ENCODE measurements at places on chromosomes 7 and 10.

DNA sequence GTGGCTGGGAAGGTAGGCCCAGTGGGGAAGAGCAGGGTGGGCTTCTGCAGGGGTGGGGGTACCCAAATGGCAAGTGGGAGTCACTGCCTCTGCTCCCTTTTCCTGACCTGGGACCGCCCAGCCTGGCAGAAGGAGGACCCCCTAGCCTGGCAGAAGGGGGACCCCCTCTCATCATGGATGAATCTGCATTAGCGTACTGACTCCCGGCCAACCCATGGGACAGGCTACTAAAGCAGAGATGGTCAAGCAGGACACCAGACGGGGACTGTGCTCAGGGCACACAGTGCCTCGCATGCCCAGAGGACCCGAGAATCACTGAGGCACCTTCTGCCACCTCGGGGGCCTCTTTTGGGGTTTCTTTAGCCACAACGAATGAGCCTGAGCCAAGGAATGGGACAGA, 577.5 kb downstream of the GLRX3 start:
- no peak for DNase-seq

- DNase-seq: no peak
Measured at GRCh38 chr10:90180886-90181691, 479.7 kb downstream of the KIF20B start.

DNA sequence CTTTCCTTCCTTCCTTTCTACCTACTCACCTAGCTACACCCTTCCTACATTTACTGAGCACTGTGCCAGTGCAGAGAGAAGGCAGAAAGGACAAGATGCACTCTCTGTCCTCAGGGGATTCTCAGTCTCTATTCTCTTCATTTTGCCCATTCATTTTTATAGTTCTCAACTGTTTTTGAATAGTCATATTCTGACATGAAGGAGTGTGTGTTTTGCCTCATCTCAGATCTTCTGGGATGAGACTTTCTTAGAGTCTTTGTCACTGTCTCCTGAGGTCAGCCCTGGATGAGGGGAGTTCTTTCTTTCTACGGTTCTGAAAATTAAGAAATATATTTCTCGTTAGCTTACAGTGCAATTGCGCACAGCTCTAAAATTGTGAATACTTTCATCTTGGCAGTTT, 21.3 kb downstream of the CLCN1 start:
- DNase-seq: no peak

- DNase-seq: peak; percentile 75
Measured at GRCh38 chr7:103446049-103446520, at the start of gene SLC26A5. Gene SLC26A5, minus strand, starts transcription at chr7:103446207. Its CDS starts 24,693 bp downstream, at chr7:103421514.

- no peak for DNase-seq
Measured at GRCh38 chr10:118970770-118971169, 58.7 kb upstream of the NANOS1 start.

- no peak for DNase-seq
Measured at GRCh38 chr10:119759832-119760231, 34.0 kb downstream of the INPP5F start.

DNA sequence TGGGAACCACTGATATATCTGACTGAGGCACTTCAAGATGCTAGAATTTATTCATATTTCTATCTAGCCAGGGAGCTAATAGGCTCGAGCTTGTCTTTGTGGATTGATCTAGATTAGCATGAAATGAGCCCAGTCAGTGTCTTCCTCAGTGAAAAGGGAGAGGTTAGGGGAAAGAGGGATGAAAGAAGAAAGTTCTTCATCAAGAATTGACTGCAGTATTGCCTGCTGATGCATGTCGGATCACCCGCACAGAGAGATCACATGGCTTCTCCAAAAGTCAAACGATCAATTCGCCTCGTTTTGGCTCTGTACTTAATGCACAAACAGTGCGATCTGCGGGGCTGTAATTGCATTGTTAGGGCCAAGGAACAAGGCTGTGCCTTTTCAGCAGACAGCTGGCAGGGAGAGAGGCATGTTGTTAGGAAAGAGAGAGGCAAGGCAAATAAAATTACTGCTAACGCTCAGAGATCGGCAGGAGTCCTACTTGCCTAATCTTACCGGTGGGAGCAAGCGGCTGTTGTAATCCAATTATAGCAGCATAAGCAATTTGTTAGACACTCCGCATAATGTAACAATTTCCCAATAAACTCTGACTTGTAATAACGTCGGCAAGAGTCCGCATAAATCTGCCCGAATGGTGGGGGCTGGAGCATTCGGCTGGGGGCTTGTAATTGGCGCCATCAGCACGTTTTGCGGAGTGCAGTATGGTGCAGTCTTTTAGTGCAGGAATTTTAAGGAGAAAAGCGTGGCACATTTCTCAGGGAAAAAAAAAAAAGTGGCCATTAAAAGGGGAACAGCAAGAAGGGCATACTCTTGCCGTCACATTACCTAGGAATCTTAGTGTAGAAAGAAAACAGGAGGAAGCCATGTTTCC, 102.1 kb downstream of the POLL start:
- DNase-seq: no peak

- no peak for DNase-seq
Measured at GRCh38 chr7:46559194-46559832, 638.2 kb upstream of the IGFBP3 start.

DNA sequence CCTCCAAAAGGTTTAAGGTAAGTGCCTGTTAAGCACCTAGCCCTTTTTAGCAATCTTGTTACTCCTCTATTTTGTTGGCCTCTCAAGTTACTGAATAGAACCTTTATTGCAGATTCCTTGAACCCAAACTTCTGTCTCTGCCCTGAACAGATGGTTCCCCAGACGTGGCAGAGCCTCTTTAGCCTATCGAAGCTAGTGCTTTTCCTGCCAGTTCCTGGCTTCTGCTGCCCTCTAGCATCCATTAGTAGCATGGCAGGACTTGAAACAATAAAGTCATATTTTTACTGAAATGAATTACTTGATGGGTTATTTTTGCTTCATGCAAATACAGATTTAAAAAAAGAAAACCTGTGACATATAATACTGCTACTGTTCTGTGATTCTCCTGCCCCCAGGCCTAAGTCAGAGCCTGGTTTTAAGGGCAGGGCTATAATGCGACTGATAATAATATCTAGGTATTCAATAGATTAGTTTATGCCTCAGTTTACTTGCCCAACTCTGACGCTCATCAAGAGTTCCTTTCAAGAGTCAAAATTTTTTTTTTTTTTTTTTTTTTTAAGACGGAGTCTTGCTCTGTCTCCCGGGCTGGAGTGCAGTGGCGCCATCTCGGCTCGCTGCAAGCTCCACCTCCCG, 84.3 kb upstream of the PHF14 start:
- DNase-seq: peak; percentile 47

GRCh38 chr10:13788711-13789447, 202.1 kb downstream of the PRPF18 start:
- DNase-seq: no peak

- DNase-seq: no peak
Measured at GRCh38 chr10:121307411-121307980, 290.7 kb downstream of the FGFR2 start.

DNA sequence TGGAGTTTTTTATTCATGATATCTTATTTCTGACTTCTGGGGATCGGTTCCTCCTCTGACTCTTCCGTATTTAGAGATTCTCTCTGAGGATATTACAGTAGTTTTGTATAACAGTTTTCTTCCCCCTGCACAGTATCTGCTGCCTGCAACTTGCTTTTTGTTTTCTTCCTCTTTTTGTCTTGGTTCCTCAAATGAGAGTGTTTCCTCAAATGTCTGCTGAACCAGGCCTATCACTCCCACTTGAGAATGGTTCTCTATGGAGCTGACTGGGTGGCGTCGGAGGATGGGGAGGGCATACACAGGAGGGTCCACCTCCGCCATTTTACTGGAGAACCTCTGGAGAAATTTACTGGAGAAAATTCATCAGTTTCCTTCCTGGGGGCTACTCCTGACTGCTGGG, 27.7 kb downstream of the ARHGAP22 start:
- peak; percentile 4 for DNase-seq

DNA sequence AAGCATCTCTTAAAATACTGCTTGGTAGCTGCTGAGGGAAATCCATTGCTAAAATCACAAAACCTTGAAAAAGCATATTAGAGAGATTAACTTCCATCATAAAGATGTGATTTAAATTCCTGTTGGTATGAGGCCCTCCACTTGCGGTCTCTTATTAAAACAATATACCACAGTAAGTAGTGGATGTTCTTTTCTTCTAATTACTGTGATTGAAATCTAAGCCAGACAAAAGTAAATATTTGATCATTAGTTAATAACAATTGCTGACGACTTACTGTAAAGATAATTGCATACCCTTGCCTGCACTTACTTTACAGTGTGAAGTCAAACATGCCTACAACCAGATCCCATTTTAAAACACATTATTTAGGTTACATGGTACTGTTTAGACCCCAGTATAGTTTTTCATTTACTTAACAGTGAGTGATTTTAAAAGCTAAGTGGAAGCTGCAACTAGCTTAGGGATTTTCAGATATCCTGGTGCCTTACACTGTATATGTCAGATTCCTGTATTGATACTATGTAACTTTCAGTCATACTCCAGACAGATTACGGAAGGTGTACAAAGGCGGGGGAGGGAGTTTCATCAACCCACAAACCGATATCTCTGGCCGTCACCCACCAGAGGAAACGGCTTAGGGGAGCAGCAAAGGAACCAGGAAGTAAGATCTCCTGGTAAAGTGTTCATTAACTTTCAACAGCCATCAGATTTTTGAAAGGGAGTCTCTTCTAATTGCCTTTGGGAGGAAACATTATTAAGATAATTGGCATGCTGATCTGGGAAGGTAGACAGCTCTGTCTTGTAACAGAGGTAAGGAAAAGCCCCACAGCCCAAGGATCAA, 986 bp downstream of the NRP1 start:
- DNase-seq: no peak

DNA sequence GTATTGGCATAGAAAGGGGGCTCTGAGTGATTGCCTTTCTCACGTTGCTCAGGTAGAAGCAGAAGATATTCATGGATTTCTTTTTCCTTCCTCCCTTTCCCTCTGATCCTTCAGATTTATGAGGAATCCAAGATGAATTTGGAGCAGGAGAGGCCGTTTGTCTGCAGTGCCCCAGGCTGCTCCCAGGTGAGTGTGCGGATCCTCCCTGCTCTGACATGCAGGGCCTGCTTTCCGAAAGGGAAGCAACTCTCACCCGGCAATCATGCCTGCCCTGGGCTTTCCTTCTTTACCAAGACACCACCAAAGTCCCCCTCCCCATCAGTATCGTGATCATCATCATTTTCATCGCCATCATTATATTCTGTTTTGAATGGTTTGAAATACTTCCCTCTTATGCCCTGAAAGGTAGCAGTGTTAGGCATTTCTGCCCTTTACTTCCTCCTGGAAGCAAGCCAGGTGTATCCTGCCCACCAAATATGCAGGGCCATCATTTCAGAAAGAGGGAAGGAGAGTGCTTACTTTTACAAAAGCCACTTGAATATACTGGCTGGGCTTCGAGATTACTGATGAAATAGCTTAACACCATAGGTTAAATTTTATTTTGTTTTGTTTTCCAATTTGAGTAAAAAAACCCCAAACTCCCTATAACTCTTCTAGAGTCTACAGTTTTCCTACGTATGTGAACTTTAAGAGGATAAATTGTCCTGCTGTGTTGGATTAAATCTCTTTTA, 75.9 kb downstream of the CREB5 start:
- no peak for DNase-seq

DNA sequence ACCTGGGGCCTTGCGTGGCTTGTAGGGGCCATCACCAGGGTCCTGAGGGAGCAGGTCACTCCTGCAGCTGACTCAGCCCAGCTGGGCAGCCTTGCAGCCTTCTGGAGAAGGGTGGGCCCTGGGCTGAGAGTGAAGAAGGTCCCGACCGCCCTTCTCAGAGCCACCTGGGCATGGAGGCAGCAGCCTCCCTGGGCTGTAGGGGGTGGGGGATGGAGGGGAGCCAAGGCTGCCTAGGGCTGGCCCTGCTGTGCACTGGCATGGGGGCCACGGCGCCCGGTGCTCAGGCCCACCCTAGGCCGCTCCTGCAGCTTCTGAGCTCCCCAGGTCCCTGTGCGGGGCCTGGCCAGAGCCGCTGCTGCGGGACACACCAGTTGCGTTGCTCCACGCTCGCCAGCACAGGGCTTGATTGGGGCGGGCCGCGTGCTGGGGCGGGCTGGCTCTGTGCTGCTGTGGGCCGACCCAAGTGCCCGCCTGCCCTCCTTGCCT, 63.6 kb upstream of the NKX6-2 start:
- peak; percentile 28 for DNase-seq

DNA sequence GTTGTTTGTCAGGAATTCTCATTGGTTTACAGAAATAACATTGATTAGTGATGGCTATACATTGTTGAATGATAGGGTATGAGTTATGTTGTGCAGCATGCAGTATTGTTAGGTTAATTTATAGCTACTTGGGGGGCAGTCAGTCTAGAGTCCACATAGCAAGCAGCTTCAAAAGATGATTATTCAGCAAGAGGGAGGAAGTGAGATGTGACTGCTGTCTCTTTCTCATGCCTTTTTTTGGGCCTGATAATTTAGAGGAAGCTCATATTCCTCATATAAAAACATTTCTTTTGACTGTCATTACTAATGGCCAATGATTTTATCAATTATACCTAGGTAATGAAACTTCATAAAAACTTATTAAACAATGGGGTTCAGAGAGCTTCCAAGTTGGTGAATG, 3.4 kb upstream of the TBRG4 start:
- no peak for DNase-seq

DNA sequence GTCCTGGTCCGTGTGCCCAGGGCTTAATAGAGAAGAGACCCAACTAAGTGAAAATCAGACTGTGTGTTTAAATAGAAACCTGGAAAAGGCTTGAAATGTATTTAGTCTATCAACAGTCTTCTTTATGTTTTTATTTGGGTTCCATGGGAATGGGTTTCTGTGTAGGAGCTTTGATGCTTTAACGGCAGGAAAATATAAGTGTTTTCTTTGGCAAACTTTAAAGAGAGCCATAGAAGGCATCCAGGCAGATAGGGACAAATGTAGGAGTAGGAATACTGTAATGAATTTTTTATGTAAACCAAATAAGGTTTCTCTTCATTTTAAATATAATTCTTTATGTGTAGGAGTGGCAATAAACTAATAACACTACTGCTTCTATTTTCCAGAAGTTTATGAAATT, 989.0 kb downstream of the GATA3 start:
- no peak for DNase-seq

GRCh38 chr7:14630048-14630447, 272.5 kb downstream of the DGKB start:
- DNase-seq: no peak

GRCh38 chr10:317271-317769, 182.1 kb downstream of the ZMYND11 start:
- no peak for DNase-seq

DNA sequence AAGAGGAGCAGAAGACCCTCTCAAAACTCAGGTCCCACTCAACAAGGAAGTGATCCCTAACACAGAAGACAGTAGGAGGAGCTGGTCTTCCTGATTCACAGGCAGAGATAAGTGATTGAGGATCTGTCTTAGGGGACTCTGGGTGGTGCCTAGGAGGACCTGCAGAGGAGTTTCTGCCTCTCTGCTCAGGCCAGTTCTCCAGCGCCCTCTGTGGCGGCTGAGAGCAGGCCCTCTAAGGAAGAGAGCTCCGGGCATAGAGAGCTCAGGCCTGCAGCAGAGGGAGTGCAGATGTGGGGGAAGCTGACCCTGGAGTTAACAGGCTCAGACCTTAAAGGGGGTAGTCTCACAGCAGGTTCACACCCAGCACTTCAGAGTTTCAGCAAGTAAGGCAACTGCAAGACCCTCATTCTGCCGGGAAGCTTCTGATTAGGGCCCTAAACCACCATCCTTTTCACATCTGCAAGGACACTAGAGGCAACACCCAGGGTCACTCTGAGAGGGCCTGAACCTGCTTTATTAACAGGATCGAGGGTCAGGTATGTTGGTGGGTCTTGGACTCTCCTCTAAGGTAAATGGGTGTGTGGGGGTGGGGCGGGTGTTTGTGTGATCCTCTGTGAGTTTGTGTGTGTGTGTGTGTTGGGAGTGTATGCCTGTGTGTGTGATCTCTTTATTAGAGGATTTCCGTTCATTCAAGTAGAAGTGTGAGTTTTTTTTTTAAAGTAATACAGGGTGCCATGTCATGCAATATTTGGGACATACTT, 57.6 kb upstream of the TARP start:
- peak; percentile 94 for DNase-seq
